ENCODE measurements at places on chromosomes 7 and 10. TPM values are rescaled to one million over a fixed set of nuclear protein-coding genes. Genes with fewer than 3 reads are reported as not detected.

The STEAP2 gene
- total RNA-seq = 50.3 TPM

The PDE6C gene
- not detected for total RNA-seq

The EMX2 gene
- total RNA-seq = not detected

The CABCOCO1 gene
- total RNA-seq = 0.83 TPM

Data from smooth muscle cell of bladder (primary cell).